SK-MEL-5 (cell line): ENCODE measurements at places on chromosomes 7 and 10.

- no peak for DNase-seq
These were observed 156.9 kb downstream of the MAD1L1 start for GRCh38 chr7:2075811-2076210.

- DNase-seq = no peak
These were observed 73.8 kb downstream of the OSBPL3 start for GRCh38 chr7:24905996-24906770.

DNA sequence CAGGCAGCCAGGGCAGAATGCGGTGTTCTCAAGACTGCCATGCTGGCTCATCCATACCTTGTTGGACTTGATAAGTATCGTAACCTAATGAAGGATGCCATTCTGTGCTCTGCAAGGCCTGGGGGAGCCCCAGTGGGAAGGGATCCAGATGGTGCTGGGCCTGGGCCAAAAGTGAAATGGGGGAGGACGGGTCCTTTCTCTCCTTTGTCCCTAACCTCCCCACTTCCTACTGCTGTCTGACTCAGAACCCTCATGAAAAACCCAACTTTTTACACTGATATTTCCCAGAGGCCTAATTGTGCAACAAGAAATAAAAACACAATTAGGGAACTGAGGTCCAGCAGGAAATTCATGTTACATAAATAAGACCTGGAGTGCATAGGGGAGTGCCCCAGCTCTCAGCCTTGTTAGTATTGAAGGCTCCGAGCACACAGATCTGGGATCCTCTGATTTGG lies 193.7 kb upstream of the SVIL start:
- no peak for DNase-seq

GRCh38 chr10:68861253-68861652 lies 33.9 kb downstream of the STOX1 start:
- no peak for DNase-seq

DNA sequence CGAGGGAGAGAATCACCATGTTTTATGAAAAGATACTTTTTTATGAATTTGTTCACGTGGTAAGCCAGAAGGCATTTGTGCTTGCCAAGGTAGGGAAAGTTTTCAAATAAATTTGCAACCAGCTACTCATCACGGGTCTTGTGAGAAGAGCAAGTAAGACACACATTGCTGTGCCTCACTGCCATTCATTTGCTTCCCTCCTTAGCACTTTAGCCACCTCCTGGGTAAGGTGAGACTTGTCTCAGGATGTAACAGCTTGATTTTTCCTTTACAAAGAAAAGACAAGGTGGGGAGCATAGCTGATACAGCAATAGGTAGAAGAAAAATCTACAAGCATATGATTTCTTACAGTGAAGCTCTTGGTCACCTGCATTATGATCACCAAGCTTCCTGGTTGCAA lies 342.4 kb upstream of the GRM3 start:
- no peak for DNase-seq

GRCh38 chr10:67114945-67115344 lies 189.1 kb downstream of the LRRTM3 start:
- no peak for DNase-seq
